Activated T-helper 2 cell treated with anti-CD3 and anti-CD28 coated beads, Interferon-gamma antibody, Interleukin-2, Interleukin-4, amounts not matched to agents 10 μg/mL and 5 μg/mL and 100 μg/mL, durations not matched to agents 14 hours and 24 hours and 36 hours (primary cell): ENCODE measurements at places on chromosomes 12 and 14.
A peak's percentile ranks its signal among the peaks of the same experiment; 100 is the strongest.

DNA sequence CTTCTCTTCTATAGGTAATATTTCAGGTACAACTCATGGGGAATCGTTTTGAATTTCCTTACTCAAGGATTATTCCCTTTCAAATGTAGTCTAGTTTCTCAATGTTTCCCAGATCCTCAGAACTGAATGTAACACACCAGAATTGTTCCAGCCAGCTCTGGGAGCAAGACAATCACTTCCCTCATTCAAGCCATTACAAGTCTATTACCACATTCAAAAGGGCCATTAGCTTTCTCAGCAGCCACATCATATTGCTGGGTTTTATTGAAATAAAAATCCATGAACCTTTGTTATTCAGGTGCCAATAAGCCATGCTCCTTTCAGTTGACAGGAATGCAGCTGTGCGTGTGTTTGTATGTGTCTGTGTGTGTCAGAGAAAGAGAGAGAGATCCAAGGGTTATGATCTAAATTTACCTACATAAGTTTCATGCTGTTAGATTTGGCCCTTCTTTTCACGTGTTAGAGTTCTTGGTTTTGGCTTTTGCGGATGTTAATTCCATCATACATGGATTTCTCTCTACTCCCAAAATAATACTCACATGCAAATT lies 357.7 kb downstream of the BCAT1 start:
- H3K27ac ChIP-seq: no peak overlapping the region
- DNase-seq: no peak
- H3K36me3 ChIP-seq: no peaks in the 10 kb centered on the region

GRCh38 chr12:71780237-71780822 lies 25.7 kb downstream of the RAB21 start:
- no peak overlapping the region for H3K27ac ChIP-seq
- H3K27me3 ChIP-seq: no peaks in the 10 kb centered on the region
- peaks cover 5% of the 10 kb centered on the region for H3K4me1 ChIP-seq
- no peak for DNase-seq

GRCh38 chr12:94813314-94813713 lies 163.0 kb upstream of the TMCC3 start:
- no peaks in the 10 kb centered on the region for H3K4me1 ChIP-seq
- H3K4me3 ChIP-seq: no peak overlapping the region
- H3K27ac ChIP-seq: no peak overlapping the region
- no peaks in the 10 kb centered on the region for H3K27me3 ChIP-seq
- no peaks in the 10 kb centered on the region for H3K36me3 ChIP-seq

DNA sequence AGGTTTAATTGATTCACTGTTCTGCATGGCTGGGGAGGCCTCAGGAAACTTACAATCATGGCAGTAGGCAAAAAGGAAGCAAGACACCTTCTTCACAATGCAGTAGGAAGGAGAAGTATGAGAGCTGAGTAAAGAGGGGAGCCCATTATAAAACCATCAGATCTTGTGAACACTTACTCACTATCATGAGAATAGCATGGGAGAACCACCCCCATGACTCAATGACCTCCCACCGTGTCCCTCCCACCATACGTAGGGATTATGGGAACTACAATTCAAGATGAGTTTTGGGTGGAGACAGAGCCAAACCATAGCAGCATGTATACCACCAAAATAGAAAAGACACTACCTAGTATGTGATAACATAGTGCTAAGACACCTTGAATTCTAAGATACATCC lies 2.9 kb upstream of the HMGA2 start:
- peaks cover 20% of the 10 kb centered on the region for H3K4me1 ChIP-seq
- DNase-seq: no peak
- H3K36me3 ChIP-seq: no peaks in the 10 kb centered on the region
- no peak overlapping the region for H3K27ac ChIP-seq
- H3K27me3 ChIP-seq: peaks cover 56% of the 10 kb centered on the region

- DNase-seq: no peak
- no peak overlapping the region for H3K4me3 ChIP-seq
- H3K36me3 ChIP-seq: no peaks in the 10 kb centered on the region
- H3K4me1 ChIP-seq: peaks cover 2% of the 10 kb centered on the region
- H3K27me3 ChIP-seq: peaks cover 10% of the 10 kb centered on the region
- no peak overlapping the region for H3K27ac ChIP-seq
These were observed 2.8 kb downstream of the FAM234B start for GRCh38 chr12:13046964-13047363.

GRCh38 chr12:130719263-130719859 lies 3.3 kb upstream of the RIMBP2 start:
- H3K27me3 ChIP-seq: peaks cover 30% of the 10 kb centered on the region
- H3K36me3 ChIP-seq: no peaks in the 10 kb centered on the region
- H3K4me1 ChIP-seq: no peaks in the 10 kb centered on the region

DNA sequence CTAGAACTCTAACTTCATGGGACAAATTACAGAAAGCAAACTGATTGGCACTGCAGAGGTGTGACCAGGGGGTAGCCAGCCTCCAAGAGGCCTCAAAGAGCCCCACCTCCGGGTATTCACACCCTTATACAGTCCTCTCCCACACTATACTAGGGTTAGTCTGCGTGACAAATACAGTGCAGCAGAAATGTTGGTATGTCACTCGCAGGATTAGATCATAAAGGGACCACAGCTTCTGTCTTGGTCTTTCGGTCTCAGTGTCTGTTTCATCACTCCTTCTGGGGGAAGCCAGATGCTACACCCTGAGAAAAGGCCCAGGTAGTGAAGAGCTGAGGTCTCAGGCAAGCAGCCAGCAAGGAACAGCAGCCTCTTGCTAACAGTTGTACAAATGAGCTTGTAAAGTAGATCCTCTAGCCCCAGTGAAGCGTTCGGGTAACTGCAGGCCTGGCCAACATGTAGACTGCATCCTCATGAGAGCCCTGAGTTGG lies 68.9 kb upstream of the SAV1 start:
- H3K27ac ChIP-seq: peak overlapping the region; percentile 28
- peaks cover 28% of the 10 kb centered on the region for H3K4me1 ChIP-seq

- H3K4me3 ChIP-seq: no peak overlapping the region
- no peaks in the 10 kb centered on the region for H3K27me3 ChIP-seq
- no peak for DNase-seq
- H3K36me3 ChIP-seq: peaks cover 51% of the 10 kb centered on the region
These were observed 30.6 kb downstream of the BORCS5 start for GRCh38 chr12:12387501-12387900.

- H3K27ac ChIP-seq: no peak overlapping the region
- H3K27me3 ChIP-seq: no peaks in the 10 kb centered on the region
- peaks cover 4% of the 10 kb centered on the region for H3K4me1 ChIP-seq
- H3K36me3 ChIP-seq: no peaks in the 10 kb centered on the region
These were observed 16.8 kb upstream of the SNX6 start for GRCh38 chr14:34646570-34647255.
